Spleen (tissue), 13 donors: ENCODE measurements at places on chromosomes 3 and 15.

GRCh38 chr3:74107451-74107850, 482.7 kb upstream of the PDZRN3 start:
- no peak for DNase-seq

DNA sequence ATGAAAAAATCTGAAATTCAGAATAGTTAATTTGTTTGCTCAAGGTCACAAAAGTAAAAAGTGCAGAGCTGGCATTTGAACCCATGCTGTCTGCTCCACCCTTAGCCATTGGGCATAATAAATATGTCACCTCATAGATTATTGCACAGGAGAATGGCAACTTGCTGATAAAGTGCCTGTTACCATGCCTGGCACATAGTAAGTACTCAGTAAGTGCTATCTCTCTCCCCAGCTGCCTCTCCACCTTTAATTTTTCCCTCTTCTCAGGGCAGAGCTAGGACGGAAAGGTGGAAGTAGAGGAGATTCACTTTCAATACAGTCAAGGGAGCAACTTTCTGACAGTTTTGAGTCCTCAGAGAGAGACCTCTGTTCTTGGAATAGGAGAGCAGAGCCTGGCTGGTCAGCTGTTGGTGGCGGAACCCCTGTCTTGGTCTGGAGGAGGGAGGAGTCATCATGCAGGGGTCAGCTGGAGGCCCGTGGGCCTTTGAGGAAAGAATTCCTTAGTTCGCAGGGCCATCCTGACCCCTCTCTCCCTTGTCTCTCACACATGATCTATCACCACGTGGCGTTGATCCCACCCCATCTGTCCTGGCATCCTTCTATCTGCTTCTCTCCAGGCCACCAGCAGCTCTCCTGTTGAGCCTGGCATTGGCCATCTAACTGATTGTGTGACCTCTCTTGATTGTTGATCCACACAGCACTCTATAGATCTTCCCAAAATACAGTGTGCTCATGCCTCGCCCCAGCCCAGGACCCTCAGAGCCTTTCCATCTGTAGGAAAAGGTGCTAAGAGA, 149.3 kb downstream of the RPLP1 start:
- no peak for DNase-seq

- no peak for DNase-seq
Observed at GRCh38 chr3:84275532-84275931, 683.3 kb upstream of the CADM2 start.

- peak; percentile 94 for DNase-seq
Observed at GRCh38 chr3:143970773-143971358, 757 bp upstream of the DIPK2A start.

DNA sequence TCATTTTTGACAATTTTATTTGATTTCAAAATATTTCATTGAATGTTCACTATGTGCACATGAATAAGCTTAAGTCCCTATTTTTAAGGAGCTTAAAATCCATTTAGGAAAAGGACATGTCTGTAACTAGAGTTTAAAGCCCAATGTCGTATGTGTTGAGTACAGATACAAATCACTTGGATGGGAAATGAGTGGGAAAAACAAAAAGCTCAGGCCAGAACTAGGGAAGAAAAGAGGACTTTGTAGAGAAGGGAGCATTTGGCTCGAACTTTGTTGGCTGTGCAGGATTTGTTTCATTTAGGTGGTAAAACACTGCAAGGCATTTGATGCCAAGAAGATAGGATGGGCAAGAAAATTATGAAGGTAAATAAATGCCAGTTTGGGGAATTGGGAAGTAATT, 653.1 kb upstream of the KCNMB2 start:
- DNase-seq: no peak

GRCh38 chr3:147640781-147641180, 231.6 kb downstream of the ZIC1 start:
- DNase-seq: no peak
